ENCODE measurements at places on chromosomes 4 and X. TPM values are rescaled to one million over a fixed set of nuclear protein-coding genes. Genes with fewer than 3 reads are reported as not detected.
A peak's percentile ranks its signal among the peaks of the same experiment; 100 is the strongest.

Gene RAB9B
- total RNA-seq = 0.33 TPM

Gene ARHGAP36
- not detected for total RNA-seq

Gene ELMOD2
- total RNA-seq = 18.5 TPM

Gene ZCCHC18
- 0.25 TPM for total RNA-seq

Gene DCAF8L2
- total RNA-seq = not detected

GRCh38 chr4:79450053-79450452 lies 42.0 kb upstream of the GK2 start:
- H3K4me3 ChIP-seq = no peak overlapping the region
- no peaks in the 10 kb centered on the region for H3K27me3 ChIP-seq
- no peak for DNase-seq
- no peak overlapping the region for H3K27ac ChIP-seq
- H3K36me3 ChIP-seq = no peaks in the 10 kb centered on the region

GRCh38 chrX:140767646-140768045 lies 58.1 kb downstream of the LINC00632 start:
- DNase-seq = no peak
- no peaks in the 10 kb centered on the region for H3K36me3 ChIP-seq
- H3K4me3 ChIP-seq = no peak overlapping the region
- H3K27ac ChIP-seq = no peak overlapping the region
- H3K27me3 ChIP-seq = no peaks in the 10 kb centered on the region

DNA sequence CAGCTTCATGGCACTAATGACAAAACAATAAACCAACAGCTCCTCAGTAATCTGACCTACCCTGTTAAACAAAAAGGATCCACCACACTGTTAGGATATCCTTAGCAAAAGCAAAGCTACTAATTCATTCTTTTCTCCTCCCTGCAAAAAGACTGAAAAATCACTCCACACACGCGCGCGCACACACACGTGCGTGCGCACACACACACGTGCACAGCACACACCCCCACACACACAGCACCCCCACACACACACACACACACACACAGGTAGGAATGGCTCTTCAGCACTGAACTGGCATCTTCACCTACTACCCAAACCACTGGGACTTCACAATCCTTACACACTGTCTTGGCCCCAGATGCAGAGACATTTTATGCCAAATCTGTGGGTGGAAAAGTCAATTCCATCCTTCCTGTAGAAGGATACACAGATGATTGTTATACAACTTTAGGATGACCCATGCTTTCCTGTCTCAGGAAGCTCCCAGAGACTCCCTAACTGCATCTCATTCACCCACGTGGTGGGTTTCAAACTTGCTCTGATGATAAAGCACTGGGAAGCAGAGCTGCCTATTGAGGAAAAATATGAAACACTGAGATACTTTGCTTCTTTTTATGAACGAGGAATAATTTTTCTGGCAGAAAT lies 102.5 kb downstream of the TSPAN5 start:
- no peaks in the 10 kb centered on the region for H3K4me1 ChIP-seq
- H3K36me3 ChIP-seq = no peaks in the 10 kb centered on the region
- H3K27ac ChIP-seq = no peak overlapping the region

GRCh38 chrX:37786624-37787422 lies 7.0 kb downstream of the CYBB start:
- no peaks in the 10 kb centered on the region for H3K27me3 ChIP-seq
- H3K27ac ChIP-seq = no peak overlapping the region
- no peak for DNase-seq
- no peaks in the 10 kb centered on the region for H3K4me1 ChIP-seq

- no peak overlapping the region for H3K27ac ChIP-seq
- H3K36me3 ChIP-seq = no peaks in the 10 kb centered on the region
- no peaks in the 10 kb centered on the region for H3K27me3 ChIP-seq
- H3K4me1 ChIP-seq = no peaks in the 10 kb centered on the region
Measured at GRCh38 chr4:79528241-79528706, 120.2 kb upstream of the GK2 start.

DNA sequence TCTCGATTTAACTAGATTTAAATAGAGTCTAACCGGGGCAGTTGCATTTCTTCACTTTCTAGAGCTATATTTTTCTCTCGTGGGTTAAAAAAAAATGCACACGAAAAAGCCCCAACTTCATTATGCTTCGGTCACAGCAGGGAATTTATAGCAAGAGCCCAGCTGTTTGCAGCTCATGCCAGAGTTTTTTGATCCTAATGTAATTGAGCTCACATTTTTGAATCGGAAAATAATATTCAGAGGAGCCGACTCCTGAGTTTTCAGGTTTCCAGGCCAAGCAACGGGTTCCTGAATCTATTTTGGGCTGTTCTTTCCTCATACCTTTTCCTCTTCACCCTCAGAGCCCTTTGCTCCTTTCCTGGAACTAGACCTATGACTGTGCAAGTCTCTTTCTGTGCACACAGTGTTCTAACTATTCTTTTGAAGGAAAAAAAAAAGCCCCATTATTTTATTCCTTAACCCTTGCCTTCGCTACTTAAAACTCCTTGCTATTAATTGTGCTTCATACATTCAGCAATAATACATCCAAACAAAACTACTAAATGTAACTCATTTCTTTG lies 27.5 kb upstream of the ESX1 start:
- no peak overlapping the region for H3K4me3 ChIP-seq
- no peaks in the 10 kb centered on the region for H3K27me3 ChIP-seq
- DNase-seq = no peak
- H3K4me1 ChIP-seq = no peaks in the 10 kb centered on the region

GRCh38 chr4:20259707-20260106 lies 8.0 kb downstream of the SLIT2 start:
- H3K27me3 ChIP-seq = peaks cover 4% of the 10 kb centered on the region
- H3K4me3 ChIP-seq = no peak overlapping the region
- no peak for DNase-seq
- H3K36me3 ChIP-seq = no peaks in the 10 kb centered on the region

DNA sequence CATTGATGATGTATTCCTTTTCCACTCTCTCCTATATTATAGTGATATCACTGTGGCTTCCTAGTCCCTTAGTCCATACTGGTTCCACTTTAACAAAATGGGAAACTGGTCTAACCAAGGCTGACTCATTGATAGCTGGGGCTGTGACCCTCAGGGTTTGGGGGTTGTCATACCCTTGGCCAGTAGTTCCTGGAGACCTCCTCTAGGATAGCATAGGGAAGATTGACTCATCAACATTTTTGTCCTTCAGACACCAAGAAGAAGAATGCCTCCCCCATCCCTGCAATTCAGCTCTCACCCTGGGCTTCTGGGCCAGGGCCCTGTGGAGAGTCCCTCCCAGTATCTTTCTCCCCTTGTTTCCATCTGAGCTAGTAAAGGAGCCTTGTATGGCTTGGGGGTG lies 68.8 kb upstream of the PRPS1 start:
- H3K4me3 ChIP-seq = no peak overlapping the region
- H3K27ac ChIP-seq = no peak overlapping the region
- peaks cover 3% of the 10 kb centered on the region for H3K27me3 ChIP-seq

DNA sequence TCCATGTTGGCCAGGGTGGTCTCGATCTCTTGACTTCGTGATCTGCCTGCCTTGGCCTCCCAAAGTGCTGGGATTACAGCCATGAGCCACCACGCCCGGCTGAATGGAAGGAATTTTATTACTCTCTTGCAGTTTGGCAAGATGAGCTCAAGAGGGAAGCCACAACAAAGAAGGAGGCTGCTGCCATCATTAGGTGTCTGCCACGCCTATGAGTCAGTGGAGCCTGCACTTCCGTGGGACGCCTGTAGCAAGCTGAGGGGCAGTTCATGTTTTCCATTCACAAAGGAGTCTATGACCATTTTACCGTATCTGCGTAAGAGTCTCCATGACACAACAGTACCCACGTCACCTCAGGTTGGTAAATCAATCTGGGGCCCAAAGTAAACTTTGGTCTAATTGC lies 51.2 kb upstream of the CHRNA9 start:
- H3K27me3 ChIP-seq = no peaks in the 10 kb centered on the region
- H3K27ac ChIP-seq = no peak overlapping the region
- no peak overlapping the region for H3K4me3 ChIP-seq
- no peaks in the 10 kb centered on the region for H3K36me3 ChIP-seq
- no peak for DNase-seq
- no peaks in the 10 kb centered on the region for H3K4me1 ChIP-seq

DNA sequence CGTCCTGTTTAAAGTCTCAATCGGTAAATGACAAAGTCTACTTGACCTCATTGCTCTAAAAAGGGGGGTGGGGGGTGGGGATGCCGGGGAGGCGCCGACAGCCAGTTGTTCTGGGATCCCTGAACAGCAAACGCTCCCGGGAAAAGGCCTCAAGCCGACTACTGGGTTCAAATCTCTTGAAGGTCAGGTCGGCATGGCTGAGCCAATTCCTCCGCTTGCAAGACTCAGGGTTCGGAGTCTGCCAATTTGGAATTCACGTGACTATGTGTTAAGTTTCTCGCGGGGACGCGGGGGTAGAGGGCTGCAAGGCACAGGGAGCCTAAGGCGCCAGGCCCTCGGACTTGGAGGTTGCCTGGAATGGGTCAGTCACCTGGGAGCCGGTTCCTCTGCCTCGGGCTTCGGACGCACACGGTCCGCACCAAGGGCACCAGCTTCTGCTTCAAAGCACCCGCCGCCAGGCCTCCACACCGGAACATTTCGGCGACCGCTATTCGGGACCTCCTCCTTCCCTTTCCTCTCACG lies 399 bp downstream of the AIFM1 start:
- DNase-seq = no peak
- peak overlapping the region; percentile 92 for H3K27ac ChIP-seq
- peaks cover 4% of the 10 kb centered on the region for H3K4me1 ChIP-seq
- peak overlapping the region; percentile 79 for H3K4me3 ChIP-seq
- H3K27me3 ChIP-seq = no peaks in the 10 kb centered on the region

- DNase-seq = no peak
- no peaks in the 10 kb centered on the region for H3K27me3 ChIP-seq
- no peak overlapping the region for H3K27ac ChIP-seq
- no peak overlapping the region for H3K4me3 ChIP-seq
- H3K36me3 ChIP-seq = no peaks in the 10 kb centered on the region
- H3K4me1 ChIP-seq = no peaks in the 10 kb centered on the region
Measured at GRCh38 chr4:53009824-53010223, 147.7 kb downstream of the RASL11B start.

GRCh38 chr4:3249711-3250437 lies 915 bp downstream of the MSANTD1 start:
- no peaks in the 10 kb centered on the region for H3K36me3 ChIP-seq
- no peak for DNase-seq
- H3K27me3 ChIP-seq = no peaks in the 10 kb centered on the region

DNA sequence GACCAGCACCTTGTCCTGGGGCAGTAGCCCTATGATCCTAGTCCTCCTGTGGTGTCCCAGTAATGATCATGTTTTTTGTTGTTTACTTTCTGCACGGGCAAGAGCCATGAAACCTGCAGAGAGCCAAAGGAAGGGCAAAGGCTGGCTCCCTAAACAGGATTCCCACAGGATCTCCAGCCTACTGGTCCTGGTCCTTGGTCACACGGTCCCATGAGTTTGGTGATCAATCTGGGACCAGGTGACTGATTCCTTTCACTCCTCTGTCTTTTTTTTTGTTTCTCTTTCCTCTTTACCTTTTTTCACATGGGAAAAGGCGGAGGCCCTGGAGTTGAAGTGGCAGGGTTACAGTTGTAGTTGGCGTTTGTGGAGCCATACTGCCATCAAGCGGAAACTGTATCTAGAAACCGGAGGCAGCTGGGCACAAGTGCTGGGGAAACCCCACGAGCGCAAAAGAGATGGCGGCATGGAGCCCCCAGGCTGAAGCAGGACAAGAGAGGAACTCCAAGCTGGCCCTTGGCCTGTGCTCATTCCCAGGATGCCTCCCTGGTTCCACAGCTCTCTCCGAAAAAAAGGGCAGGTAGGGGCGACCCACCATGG lies 34.6 kb downstream of the NBDY start:
- no peaks in the 10 kb centered on the region for H3K27me3 ChIP-seq
- no peaks in the 10 kb centered on the region for H3K36me3 ChIP-seq

GRCh38 chr4:113232194-113232593 lies 182.7 kb downstream of the ANK2 start:
- H3K27ac ChIP-seq = no peak overlapping the region
- H3K27me3 ChIP-seq = no peaks in the 10 kb centered on the region
- DNase-seq = no peak
- no peaks in the 10 kb centered on the region for H3K4me1 ChIP-seq

DNA sequence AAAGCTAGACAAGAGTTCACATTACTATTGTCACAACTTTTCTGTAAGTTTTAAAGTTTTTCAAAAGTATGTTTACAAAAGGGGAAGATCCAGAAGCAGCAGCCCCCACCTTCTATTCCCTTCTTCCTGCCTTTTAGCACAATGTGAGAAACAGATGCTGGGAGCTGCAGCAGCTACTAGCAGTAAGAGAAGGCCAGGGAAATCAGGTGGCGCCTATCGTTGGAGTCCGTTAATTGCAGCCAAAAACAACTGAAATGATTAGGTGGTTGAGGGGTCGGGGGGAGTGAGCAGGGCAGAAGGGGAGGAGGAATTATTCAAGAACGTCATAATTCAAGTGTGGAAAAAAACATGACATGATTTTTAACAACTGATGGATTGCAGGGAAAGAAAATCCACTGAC lies 27.4 kb downstream of the FRYL start:
- H3K27ac ChIP-seq = no peak overlapping the region
- H3K27me3 ChIP-seq = no peaks in the 10 kb centered on the region
- H3K4me3 ChIP-seq = no peak overlapping the region
- no peaks in the 10 kb centered on the region for H3K36me3 ChIP-seq
- H3K4me1 ChIP-seq = no peaks in the 10 kb centered on the region

- H3K4me1 ChIP-seq = no peaks in the 10 kb centered on the region
- H3K27me3 ChIP-seq = no peaks in the 10 kb centered on the region
- no peak overlapping the region for H3K4me3 ChIP-seq
- DNase-seq = no peak
Measured at GRCh38 chrX:12892716-12893115, 13.7 kb upstream of the TLR8 start.

Data from liver (tissue), 10 donors.